Right lung (tissue), 10 donors: ENCODE measurements at places on chromosomes 2 and 18. TPM values are rescaled to one million over a fixed set of nuclear protein-coding genes. Genes with fewer than 3 reads are reported as not detected.

INO80B gene
- polyA plus RNA-seq: 29.4 TPM

KLHL29 gene
- 1.6 TPM for polyA plus RNA-seq

ERBB4 gene
- 1.5 TPM for polyA plus RNA-seq

SERPINB8 gene
- 2.9 TPM for polyA plus RNA-seq

FAM237A gene
- not detected for polyA plus RNA-seq

RBM45 gene
- 25.9 TPM for polyA plus RNA-seq

DSG2 gene
- 29.9 TPM for polyA plus RNA-seq

ACSL3 gene
- polyA plus RNA-seq: 56.1 TPM

RASGRP3 gene
- polyA plus RNA-seq: 32.7 TPM

KIAA1328 gene
- polyA plus RNA-seq: 26.4 TPM

GKN1 gene
- polyA plus RNA-seq: not detected

IL1RL1 gene
- 0.23 TPM for polyA plus RNA-seq

HSBP1L1 gene
- polyA plus RNA-seq: 28.7 TPM

ABCG8 gene
- 0.41 TPM for polyA plus RNA-seq

REG1A gene
- not detected for polyA plus RNA-seq

VIT gene
- polyA plus RNA-seq: 0.19 TPM

TMEFF2 gene
- 0.40 TPM for polyA plus RNA-seq
